ENCODE measurements at places on chromosomes 4 and X.

GRCh38 chr4:129455482-129455881 is 359.5 kb downstream of the C4orf33 start:
- no peak for DNase-seq

- DNase-seq = no peak
Measured at GRCh38 chr4:148094149-148094548, 348.1 kb downstream of the NR3C2 start.

- no peak for DNase-seq
Measured at GRCh38 chrX:47499293-47499692, 16.3 kb upstream of the ZNF41 start.

DNA sequence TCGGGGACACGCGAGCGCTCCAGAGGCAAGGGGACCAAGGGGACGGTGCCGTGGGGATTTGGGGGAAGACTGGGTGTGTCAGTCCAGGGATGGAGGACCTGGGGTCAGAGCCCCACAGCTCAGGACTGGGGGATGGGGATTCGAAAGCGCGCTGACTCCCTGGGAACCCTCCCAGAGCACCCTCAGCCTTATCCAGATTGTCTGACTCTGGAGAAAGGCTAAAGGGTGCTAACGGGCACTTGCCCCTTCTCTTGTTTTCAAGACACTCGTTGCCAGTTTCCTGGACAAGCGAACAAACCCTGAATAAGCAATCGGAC is 1.1 kb downstream of the DOCK11 start:
- no peak for DNase-seq

- DNase-seq = no peak
Measured at GRCh38 chr4:38752372-38752940, 30.3 kb downstream of the TLR10 start.

DNA sequence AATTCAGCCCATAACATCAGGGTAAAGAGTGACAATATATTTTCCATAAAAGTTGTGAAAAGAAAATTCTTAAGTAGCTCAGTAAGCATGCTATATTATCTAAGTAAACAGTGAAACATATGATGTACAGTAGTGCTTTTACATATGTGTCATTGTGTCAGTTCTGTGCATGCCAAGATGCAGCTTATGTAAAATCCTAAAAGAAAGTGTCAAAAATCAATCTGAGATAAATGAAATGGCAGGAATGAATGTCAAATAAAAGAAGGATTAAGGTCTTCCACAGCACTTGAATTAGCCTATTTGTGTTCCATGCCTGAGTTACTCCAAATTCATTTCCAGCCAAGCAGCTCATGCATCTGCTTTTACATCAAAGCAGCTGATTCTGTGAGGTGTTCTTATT is 452.7 kb upstream of the HS3ST1 start:
- no peak for DNase-seq

DNA sequence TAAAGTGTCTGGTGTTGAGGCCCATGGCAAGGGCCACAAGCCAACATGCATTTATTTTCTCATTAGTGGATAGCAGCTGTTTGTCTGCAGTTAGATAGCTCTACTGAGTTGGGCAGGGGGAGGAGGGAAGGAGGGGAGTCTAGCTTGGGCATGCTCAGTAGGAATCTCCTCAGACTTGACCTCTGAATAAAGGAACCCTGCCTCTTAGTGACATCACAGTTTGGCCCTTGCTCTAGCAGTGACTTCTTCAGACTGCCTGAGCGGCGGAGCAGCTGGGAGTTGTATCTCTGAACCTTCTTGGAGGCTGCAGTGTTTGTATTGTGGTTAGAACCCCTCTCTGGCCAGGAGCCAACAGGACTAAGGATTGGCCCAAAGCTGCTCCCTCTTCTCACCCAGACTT is 57.4 kb downstream of the BCORL1 start:
- DNase-seq = no peak

DNA sequence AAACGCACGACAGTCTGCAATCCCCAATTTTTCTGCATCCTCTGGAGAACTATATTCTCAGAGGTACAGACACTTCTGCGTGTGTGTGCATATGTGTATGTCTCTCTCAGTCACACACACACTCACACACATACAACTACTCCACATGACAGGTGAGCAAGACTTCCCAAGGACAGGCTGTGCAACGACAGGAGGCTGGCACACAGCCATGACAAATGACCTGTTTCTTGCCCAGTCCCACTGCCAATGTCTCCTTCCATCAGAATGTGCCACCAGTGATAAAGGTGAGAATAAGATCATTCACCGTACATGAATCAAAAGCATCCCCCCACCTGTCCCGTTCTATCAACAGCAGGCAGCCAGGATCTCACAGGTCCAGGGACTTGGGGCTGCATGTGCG is 52.4 kb downstream of the PPP2R2C start:
- no peak for DNase-seq

DNA sequence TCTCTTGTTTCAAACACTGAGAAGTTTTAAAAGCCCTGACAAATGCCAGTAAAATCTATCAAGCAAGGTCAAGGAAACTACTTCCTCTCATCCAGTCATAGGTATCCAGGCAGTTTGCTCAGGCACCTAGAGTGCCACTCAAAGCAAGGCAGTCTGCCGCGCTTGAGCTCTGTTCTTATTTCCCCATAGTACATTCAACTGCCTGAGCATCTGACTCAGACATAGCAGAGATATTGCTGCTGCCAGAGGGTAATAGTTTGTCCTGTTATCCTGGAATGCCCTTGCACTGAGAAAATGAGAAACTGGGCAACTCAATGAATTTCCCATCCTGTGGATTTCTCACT is 16.1 kb upstream of the ATP8A1 start:
- DNase-seq = no peak

DNA sequence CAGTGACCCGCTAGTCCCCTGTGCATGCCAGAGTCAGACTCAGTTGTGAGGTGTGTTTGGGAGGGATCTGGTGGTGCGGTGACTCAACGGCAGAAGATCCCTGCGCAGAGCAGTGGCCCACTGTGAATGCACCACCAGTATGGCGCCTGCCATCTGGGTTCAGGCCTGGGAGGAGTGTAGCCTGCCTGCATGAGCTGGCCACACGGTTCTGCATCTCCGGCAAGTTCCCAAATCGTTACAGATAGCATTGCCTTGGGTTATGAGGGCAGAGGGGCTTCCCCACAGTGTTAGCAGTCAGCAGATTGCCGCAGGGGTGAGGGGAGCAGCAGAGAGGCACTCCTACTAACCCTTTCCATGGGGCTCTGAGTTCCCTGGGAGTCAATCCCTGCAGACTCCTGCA is 629.6 kb downstream of the TLL1 start:
- no peak for DNase-seq

DNA sequence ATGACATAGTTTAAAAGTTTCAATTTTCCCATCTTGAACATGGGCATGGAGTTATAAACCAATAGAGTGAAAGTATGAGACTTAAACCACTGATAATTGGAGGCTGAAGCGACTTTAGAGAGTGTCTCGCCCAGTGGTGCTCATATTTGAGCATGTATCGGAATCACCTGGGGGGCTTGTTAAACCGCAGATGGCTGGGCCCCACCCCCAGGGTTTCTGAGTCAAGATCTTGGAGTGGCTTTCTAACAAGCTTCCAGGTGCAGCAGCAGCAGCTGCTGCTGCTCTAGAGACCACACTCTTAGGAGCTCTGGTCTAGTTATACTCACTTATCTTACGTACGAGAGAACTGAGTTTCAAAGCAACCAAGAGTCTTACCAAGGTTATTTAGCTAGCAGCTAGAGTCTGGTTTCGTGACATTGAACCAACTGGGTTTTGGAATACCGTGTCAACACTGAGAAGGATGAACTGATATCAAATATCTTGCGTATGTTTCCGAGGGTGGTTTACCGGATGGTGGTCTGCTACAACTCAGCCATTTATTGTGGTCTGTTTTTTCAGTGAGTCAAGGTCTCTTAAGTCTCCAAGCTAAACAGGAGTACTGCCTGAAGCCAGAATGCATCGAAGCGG is 5.9 kb downstream of the PHEX start:
- no peak for DNase-seq

DNA sequence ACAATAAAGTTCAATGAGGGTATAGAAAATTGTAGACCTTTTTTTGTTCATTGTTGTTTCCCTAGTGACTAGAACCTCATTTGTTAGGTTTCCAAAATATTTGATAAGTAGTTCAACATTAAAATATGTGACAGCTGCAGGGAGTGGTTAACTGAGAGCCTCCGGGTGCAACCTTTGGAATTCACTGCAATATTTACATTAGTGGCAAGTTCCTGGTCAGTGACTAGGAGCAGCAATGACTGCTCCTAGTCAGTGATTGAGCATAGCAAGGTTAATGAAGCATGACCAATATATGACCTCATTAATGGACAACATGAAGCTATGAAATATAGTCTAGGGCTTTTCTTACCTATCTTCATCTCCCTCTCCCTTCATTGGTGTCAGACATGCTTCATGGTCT is 65.8 kb upstream of the FAM47A start:
- DNase-seq = no peak

GRCh38 chr4:106358899-106359298 is 9.7 kb downstream of the GIMD1 start:
- no peak for DNase-seq

- no peak for DNase-seq
Measured at GRCh38 chr4:150010525-150011126, 67.6 kb upstream of the DCLK2 start.

- DNase-seq = no peak
Measured at GRCh38 chr4:138558886-138559285, 316.7 kb upstream of the SLC7A11 start.

- no peak for DNase-seq
Measured at GRCh38 chrX:85544609-85545008, 165.1 kb upstream of the POF1B start.

DNA sequence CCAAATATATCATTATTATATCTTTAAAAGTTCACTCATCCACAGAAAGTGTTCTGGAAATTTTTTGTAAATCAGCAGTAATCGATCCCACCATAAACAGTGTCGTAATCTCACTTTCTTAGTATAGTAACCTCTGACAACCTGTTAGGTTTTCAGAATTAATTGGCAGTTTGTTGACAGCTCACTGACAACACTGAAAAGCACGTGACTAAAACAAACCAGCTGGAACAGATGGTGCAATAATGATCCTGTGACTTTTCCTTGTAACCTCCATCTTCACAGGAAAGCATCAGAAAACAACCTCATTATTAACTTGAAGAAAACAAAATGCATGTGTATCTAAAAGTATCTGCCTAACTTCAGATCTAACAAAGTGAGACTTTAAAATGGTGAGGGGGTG is 48.5 kb downstream of the FSTL5 start:
- no peak for DNase-seq

- no peak for DNase-seq
Measured at GRCh38 chrX:70219938-70220764, 14.3 kb upstream of the AWAT1 start.

- DNase-seq = no peak
Measured at GRCh38 chr4:79014230-79014629, 75.0 kb upstream of the PAQR3 start.

- no peak for DNase-seq
Measured at GRCh38 chrX:132125906-132126305, 1.9 kb downstream of the FRMD7 start.
